ENCODE measurements at places on chromosomes 7 and 10.

GRCh38 chr7:8228766-8229674 is 32.9 kb downstream of the ICA1 start:
- no peak for DNase-seq

GRCh38 chr7:24724451-24725190 is 32.6 kb downstream of the GSDME start:
- peak; percentile 35 for DNase-seq

DNA sequence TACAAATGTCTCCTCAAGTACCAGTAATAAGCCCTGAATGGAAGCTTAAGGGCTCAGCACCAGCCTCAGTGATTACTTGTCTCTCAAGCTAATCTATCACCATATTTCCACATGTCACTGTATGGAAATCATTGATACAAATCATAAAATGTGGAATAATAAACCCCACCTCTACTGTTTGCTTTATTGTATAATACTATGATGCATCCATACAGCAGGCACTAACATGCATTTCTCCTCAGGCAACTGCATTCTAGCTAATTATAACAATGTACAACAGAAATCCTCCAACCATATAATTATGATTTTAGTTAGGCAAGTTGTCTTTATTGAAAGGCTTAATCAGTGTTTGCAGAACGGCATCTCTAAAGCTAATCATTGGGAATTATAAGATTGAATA is 26.2 kb downstream of the CRPPA start:
- no peak for DNase-seq

GRCh38 chr7:44144426-44144967 is 3.4 kb upstream of the MYL7 start:
- DNase-seq: no peak

GRCh38 chr7:66050337-66050957 is 25.2 kb upstream of the ASL start:
- no peak for DNase-seq

- DNase-seq: peak; percentile 71
Measured at GRCh38 chr7:150994141-150994837, 3.5 kb downstream of the NOS3 start.

DNA sequence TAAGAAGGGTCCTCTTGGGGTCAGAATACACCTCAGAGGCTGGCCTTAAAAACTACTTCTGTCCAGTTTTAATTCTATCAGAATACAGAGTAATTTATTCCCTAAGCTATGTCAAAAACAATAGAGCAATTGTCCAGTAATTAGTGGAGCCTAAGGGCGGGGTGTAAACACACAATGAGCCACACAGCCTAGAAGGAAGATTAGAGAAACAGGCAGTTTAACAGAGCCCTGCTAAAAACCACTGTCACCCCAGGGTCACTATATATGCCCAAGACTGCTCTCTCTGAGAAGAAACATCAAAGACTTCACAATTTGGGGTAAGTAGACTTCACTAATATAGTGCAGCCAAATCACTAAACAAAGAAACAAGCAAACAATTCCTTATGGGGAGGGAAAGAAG is 27.2 kb upstream of the WNT2 start:
- no peak for DNase-seq

DNA sequence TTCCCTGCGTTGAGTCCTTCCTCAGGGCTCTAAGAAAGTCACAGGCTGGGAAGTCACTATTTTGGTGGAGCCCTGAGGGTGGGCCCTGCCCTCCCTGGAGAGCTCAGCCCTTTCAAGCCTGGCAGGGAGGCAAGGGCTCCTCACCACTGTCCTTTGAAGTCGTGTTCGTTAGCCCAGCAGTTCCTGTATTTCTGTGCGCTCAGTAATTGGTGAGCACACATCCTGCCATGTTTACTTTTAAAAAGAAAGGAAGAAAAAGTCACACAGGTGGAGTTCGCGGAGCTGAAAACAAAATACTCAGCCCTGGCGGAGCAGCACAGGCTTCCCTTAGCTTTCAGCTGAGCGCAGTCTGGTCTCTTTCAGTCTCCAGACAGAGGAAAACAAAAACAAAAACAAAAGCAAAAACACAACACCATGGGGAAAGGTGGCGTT is 37.1 kb downstream of the PRKCQ start:
- peak; percentile 73 for DNase-seq

DNA sequence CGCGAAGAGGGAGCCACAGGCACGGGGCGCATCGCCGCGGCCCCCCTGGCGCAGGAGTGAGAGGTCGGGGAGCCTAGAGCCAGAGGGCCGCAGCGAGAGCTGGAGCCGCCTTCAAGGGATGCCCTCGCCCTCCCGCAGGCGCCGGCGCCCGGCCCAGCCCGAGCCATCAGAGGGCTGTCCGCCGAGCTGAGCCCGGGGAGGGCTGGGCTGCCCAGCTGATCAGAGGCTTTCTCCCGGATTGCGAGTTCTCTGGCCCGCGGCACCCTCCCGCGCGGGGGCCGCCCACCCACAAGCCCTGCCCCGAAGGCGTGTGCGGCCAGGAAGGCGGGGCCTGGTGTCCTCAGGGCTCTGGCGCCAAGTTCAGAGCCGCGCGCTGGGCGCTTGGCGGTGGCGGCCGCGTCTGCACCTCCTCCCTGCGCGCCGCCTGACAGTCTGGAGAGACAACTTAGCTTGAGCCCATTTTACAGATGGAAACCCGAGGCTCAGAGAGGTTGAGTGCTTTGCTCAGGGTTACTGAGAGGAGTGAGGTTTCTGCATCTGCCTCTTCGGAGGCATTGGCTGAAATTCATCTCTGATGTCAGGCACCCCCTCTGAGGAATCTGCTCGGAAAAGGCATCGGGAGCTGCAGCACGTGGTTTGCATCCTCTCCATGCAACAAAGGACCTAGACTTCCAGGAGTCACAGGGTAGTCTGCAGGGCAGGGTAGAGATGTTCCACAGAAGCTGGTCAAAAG is 3.8 kb upstream of the ANTXRL start:
- peak; percentile 82 for DNase-seq

All from activated CD8-positive, alpha-beta memory T cell treated with anti-CD3 and anti-CD28 coated beads for 24 hours (primary cell).